ENCODE measurements at places on chromosomes 1 and 21.

GRCh38 chr1:145716641-145717345 lies 2.5 kb upstream of the CD160 start:
- DNase-seq, result no peak

DNA sequence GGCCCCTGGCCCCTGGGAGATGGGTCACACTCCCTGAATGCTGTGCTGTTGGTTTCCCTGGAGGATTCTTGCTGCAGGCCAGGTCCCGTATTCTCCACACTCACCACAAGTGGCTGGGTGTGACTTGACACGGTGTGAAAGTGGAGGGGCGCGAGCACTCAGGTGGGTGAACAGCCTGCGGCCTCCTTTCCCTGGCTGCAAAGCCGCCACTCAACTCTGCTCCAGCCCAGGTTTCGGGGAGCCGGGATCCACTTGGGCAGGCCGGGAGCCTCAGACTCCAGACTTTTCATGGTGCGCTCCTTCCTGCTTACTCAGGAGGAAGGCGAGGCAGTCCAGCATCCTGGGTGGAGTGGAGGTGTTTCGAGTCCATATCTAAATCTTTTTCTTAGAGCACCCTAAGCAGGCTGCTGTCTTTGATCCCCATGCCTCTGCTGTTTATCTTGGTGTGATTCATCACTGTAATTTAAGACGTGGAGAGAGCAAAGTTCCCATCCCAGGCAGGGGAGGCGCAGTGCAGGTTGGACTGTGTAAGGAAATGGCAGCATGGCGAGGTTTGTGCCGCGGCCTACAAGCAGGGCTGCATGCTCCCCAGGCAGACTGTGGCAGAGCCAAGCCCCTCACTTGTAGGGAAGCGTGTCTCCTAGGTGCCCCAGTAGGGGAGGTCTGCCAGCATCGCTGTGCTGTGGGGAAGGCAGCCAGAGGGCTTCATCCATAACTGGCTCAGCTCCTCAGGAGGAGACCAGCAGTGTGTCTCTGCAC lies 29.6 kb downstream of the VANGL1 start:
- no peak for DNase-seq

DNA sequence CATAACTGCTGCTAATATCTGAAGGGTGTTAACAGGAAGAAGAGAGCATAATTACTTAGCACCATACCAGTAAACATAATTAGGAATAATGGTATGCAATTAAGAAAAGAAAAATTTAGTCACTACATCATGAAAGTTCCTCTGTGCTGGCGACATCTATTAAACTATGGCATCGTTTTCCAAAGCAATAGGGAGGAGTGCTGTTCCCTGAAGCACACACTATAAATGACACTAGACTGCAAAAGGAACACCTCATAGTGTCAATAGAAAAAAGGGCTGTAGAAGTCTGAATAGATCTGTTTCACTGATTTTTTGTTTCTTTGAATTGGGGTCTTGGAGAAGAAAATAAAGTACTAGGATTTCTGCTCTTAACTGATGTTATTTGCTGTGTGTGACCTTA lies 773.6 kb upstream of the B3GALT2 start:
- DNase-seq, result no peak

- no peak for DNase-seq
Observed at GRCh38 chr1:29258189-29258975, 22.1 kb downstream of the PTPRU start.

GRCh38 chr21:39523399-39523798 lies 71.6 kb downstream of the SH3BGR start:
- no peak for DNase-seq

DNA sequence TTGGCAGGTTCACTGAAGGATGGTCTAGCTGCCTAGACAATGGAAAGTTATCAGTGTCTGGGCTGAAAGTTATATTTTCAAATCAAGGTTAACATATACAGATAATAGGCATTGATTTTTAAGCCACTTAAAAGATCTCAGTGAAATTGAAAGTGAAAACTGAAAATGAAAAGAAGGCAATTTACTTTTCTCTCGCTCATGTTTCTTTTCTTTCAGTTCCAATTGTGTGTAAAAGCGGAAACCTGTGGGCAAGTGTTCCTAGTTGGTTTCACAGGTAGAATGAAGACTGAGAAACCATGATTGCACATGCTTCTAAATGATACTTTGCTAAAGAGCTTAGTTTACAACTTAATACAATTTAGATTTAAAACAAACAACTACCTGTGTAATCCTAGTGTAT lies 383.7 kb downstream of the ZP4 start:
- no peak for DNase-seq

GRCh38 chr1:81731989-81732388 lies 68.7 kb upstream of the ADGRL2 start:
- no peak for DNase-seq

GRCh38 chr1:109790735-109791494 lies 27.2 kb upstream of the EPS8L3 start:
- DNase-seq, result no peak

- no peak for DNase-seq
Observed at GRCh38 chr1:210377731-210378333, 49.1 kb downstream of the HHAT start.

- no peak for DNase-seq
Observed at GRCh38 chr1:160874935-160875334, 10.0 kb downstream of the ITLN1 start.

DNA sequence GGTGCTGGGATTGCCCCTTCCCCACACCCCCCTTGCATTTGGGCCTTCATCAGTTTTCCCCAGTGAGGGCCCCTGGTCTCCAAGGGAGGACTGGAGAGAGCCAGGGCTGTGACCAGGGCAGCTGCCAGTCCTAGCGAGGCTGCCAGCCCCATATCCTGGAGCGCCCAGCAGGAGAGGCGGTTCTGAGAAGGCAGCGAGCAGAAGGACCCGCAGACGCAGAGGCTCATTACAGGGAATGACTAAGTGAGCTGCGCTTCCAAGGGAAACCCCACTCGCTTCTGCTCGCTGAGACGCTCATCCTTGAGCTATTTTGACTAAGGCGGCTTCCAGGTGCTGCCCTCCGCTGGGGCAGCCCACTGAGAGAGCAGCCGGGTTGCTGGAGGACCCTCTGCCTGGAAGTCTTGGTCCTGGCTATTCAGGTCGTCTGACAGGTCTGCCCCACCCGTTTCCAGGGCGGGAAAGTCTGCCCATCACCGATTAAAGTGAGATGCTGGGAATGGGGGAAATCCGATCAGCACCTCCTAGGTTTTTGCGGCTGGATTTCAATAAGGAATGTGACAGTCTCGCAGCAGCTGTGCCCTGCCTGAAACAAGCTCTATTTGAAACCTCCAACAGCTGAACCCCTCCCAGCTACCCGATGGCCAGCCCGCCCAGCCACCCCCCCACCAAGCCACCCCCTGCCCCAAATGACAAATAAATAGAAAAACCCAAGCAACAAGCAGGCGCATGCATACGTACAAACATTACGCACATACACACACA lies 2.8 kb downstream of the KCNN3 start:
- DNase-seq, result peak; percentile 76

DNA sequence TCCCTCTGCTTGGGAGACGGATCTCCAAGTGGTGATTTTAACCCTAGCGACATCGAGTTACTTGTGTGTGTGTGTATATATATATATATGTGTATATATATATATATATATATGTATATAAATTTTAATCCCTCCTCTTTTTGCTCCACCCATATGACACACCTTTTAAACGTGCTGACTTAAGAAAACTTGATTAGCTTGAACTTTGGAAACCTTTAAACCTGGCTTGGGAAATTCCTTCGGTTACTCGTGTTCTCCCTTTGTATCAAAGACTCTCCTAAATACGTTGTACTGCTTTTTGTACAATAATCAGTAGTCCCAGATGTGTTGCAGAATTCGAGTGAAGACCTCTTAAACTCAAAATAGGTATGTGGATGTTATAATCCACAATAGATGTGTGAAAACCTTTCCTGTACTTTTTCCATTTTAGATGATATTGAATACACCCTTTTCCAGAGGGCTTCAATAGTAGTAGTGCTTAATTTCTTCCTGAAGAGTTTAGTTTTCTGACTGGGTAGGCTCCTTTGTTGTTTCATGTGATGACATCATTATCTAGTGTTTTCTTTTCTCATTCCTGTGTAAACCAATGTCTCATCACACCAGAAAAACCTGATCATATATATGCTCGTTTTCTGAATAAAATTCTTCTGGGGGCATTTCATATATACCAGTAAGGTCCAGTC lies 1.4 kb downstream of the RNF11 start:
- DNase-seq, result peak; percentile 38

GRCh38 chr1:22652881-22653316 lies at the start of gene C1QB:
TSS of gene C1QB (plus strand) at chr1:22653236. CDS start at chr1:22659463, 6,227 bp downstream.
- DNase-seq, result no peak

- DNase-seq, result no peak
Observed at GRCh38 chr21:31133243-31133830, 95.1 kb upstream of the KRTAP19-8 start.

GRCh38 chr1:89041119-89041641 lies 18.5 kb upstream of the GBP3 start:
- peak; percentile 15 for DNase-seq

DNA sequence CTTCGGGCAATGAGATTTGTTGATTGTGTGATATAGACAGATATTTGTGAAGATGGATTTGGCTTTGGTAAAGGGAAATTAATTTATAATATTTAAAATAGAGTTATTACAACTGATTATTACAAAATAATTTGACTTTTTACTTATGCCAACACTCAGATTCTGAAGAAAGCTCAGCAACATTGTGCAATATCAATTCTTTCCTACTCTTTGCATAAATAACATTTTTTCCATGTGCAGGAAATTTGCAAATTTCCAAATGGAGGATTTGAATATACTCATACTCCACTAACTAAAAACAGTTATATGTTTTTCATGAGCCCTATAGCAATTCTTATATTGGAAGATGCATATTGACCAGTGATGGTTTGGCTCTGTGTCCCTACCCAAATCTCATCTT lies 676.4 kb upstream of the ADAMTS5 start:
- DNase-seq, result no peak

DNA sequence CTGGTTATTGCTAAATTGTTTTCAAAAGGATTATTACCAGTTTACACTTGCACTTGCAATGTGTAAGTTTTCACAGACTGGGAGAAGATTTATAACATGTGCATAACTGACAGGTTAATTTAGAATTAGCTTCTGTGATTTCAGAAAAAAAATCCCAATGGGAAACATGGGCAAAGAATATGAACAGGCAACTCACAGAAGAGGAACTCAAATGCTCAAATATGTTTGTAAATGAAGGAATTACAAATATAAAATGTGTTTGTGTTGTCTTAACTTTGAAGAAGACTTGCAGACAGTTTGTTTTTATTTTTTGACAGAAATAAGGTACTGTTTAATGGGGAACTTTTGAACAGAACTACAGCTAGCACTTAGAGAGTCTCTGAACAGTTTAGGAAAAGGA lies 8.4 kb downstream of the TSEN15 start:
- no peak for DNase-seq

GRCh38 chr21:29396951-29397455 lies 98.3 kb downstream of the BACH1 start:
- DNase-seq, result no peak

DNA sequence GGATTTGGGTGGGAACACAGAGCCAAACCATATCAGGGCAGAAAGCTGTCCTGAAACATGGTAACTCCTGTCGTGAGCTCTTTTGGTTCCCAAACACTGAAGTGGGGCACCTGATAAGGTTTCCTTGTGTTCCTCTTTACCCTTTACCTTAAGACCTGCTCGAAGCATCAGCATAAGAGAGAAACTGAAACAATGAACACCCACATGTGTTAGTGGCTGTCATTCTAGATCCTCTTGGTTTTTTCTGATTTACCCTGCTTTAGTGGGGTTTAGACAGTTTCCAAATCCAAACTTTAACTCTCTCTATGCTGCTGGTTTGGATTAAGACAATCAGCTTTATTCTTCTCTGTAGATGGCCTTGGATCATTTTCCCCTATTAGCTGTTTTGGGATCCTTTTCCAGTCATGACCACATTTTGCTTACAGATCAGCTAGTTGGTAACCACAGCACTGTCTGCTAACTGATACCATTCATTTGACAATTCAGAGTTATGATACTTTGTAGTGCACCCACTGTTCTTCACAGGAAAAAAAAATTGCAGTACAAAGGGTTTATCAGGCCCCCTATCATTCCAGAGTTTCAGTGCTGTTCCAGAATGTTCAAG lies 975 bp upstream of the MNDA start:
- DNase-seq, result no peak

DNA sequence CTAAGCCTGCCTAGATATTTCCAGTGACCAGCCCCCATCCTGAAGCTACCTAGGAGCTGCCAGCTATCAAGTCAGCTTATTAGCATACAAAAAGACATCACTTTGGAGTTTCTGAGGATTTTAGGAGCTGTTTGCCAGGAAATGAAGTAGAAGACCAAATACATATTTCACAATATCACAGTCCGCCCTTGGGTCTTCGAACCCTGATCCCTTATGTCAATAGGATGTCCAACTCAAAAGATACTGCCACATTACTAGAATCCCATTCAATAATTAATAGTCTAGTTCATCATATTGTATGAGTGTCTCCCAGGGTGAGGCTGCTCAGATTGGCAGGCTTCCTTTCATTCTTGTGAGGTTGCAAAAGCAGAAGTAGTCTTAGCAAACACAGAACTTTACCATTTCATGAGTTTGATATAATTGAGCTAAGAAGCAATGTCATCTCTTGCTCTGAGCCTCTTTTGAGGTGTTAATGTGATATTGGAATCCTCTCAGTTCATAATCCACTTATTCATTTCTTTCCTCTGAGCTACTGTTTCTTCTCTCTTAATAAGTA lies 13.6 kb downstream of the IPO9 start:
- no peak for DNase-seq

DNA sequence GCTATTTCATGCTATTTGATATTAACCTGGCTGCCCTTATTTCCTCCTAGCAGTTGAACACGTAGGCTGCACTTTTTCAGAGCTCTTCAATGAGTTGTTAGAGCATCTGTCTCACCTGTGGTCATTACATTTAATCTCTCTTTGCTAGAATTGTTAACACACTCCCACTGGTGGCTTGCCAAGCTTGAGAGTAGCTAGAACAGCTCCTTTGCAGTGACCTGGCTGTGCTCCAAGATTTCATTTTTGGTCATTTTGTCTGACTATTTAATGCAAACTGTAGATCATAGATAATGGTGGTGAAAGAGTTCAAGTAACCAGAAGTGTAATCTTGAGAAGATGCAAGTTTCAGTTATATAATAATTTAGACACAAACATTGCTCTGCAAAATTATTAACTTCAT lies 105.6 kb downstream of the LRRC7 start:
- no peak for DNase-seq

DNA sequence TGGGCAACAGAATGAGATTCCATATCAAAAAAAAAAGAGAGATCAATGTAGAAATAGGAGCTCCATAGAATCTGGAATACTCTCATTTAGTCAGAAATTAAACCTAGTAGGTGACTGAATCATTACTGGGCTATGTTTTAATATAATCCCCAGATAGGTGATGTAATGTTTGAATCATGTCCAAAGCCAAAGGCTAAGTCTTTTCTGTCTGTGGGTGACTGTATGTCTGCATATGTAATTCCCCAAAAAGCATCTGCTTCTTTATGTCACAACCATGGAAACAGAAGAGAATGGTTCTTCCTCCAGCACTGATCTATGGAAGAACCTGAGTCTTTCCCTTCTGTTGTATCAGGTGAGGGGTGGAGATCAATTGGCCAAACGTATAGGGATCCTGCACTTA lies 5.8 kb downstream of the LAMC2 start:
- DNase-seq, result peak; percentile 91

- DNase-seq, result no peak
Observed at GRCh38 chr1:3922201-3922725, 22.2 kb upstream of the C1orf174 start.

GRCh38 chr1:200535605-200536004 lies 84.9 kb downstream of the KIF14 start:
- peak; percentile 21 for DNase-seq

GRCh38 chr1:45621501-45621836 lies 2.4 kb downstream of the CCDC17 start:
- DNase-seq, result no peak

All from RCC 7860 (cell line).